ENCODE measurements at places on chromosomes 7 and 10.

DNA sequence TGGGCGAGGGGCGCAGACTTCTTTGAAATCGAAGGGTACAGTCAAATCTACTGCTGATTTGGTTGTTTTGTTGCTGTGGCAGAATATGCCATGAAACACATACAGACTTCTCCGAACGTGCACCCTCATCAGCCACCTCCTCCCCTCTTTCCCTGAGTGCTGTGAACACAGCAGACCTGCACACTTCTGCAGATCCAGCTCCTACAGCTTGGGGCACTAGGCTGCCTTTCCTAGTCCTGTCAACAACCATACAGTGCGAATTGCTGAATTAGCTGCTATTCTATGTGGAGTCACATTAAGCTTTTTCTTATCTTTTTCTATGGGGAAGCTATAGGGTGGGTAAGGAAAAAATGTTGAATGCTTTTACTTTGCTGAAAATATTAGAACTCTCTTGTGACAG is 57.5 kb downstream of the COL17A1 start:
- DNase-seq: peak; percentile 57
- H3K27me3 ChIP-seq: no peaks in the 10 kb centered on the region
- H3K4me3 ChIP-seq: no peak overlapping the region
- peaks cover 2% of the 10 kb centered on the region for H3K4me1 ChIP-seq
- peaks cover 37% of the 10 kb centered on the region for H3K36me3 ChIP-seq

GRCh38 chr7:33940503-33940902 is 35.2 kb downstream of the BMPER start:
- H3K4me1 ChIP-seq: no peaks in the 10 kb centered on the region
- no peaks in the 10 kb centered on the region for H3K27me3 ChIP-seq
- no peaks in the 10 kb centered on the region for H3K36me3 ChIP-seq
- H3K27ac ChIP-seq: no peak overlapping the region
- H3K4me3 ChIP-seq: no peak overlapping the region
- no peak for DNase-seq

DNA sequence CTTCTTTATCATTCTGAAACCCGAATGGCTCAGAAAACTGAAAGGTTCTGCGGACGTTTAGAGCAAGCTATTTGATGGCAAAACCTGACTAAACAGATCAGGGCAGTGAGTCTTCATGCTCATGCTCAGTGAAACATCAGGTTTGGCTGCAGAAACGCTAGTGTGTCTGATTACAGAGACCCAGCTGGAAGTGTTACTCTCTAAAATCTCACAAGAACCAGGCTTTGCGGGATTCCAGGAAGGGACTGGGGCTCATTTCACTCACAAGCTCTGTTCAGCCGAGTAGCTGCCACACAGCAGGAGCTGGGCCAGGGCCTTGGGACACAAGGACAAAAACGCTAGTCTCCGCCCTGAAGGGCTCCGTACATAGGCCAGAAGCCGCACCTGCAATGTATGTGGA is 2.9 kb downstream of the PITRM1 start:
- H3K27ac ChIP-seq: no peak overlapping the region
- DNase-seq: no peak
- H3K36me3 ChIP-seq: peaks cover 46% of the 10 kb centered on the region
- H3K27me3 ChIP-seq: peaks cover 5% of the 10 kb centered on the region
- no peak overlapping the region for H3K4me3 ChIP-seq

DNA sequence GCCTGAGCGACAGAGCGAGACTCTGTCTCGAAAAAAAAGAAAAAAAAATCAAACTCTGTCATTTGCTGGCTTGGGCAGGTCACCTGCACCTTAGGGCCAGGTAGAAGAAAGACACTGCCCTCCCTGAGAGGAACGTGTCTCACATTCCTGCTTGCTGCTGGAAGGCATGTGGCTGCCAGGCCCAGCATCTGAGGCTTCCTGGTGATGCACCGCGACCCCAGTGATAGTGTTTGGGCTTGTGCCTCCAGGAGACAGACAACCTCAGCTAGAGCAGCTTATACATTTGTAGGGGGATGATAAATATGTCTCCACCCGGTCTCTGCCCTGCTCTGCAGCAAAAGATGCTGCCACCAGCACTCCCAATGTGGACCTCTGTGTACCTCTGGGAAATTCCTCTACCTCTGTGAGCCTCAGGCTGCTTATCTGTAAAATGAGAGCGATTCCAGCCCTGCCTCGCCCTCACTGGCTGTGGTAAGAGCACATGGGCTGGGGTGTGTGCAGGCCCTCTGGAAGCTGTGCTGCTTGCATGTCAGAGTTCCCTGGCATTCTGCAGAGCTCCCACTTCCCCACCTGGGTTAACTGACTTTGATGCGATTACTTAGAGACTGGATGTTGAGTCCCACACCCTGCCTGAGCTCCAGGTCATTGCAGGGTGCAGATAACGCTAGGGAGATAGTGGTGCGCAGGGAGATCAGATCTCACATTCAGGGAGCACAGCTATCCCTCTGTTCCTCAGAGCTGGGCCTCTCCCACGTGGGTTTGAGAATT is 19.9 kb downstream of the SLC29A3 start:
- DNase-seq: no peak
- no peak overlapping the region for H3K4me3 ChIP-seq
- no peaks in the 10 kb centered on the region for H3K4me1 ChIP-seq
- no peak overlapping the region for H3K27ac ChIP-seq
- no peaks in the 10 kb centered on the region for H3K27me3 ChIP-seq
- H3K36me3 ChIP-seq: no peaks in the 10 kb centered on the region

GRCh38 chr7:107660381-107661080 is at the start of gene SLC26A4:
Gene SLC26A4, plus strand, starts transcription at chr7:107660828. Its CDS starts 814 bp downstream, at chr7:107661642.
- DNase-seq: peak; percentile 82
- peak within 1 kb of the TSS; percentile 90 for H3K27ac ChIP-seq
- H3K4me3 ChIP-seq: peak within 1 kb of the TSS; percentile 97
- H3K27me3 ChIP-seq: no peaks in the 10 kb centered on the region

Data from activated CD4-positive, alpha-beta T cell treated with anti-CD3 and anti-CD28 coated beads, Interleukin-2, amount 10 ng/mL, durations not matched to agents 24 days and 14 days (primary cell).